ENCODE measurements at places on chromosomes 16 and 17.

GRCh38 chr16:20430948-20431347 is 20.4 kb upstream of the ACSM2A start:
- no peak for DNase-seq

DNA sequence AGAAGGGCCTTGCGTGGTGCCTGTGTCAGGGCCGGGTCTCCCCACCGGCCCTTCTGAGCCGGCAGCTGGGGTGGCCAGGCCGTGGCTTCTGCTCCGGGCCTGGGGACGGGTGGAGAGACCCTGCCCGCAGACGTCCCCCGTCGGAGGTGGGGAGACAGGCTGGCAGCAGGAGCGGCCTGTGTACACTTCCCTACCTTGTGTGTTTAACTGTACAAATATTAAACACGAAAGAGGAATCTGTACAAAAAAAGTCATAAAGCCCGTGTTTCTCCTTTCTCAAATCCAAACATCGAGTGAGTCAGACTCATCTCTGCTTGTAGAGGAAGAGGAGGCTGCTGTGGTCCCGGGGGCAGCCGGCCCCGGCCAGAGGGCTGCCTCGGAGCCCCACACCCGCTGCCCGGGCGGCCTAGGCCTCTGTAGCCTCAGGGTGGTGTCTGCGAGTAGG is 2.0 kb downstream of the CACNA1H start:
- DNase-seq: no peak

DNA sequence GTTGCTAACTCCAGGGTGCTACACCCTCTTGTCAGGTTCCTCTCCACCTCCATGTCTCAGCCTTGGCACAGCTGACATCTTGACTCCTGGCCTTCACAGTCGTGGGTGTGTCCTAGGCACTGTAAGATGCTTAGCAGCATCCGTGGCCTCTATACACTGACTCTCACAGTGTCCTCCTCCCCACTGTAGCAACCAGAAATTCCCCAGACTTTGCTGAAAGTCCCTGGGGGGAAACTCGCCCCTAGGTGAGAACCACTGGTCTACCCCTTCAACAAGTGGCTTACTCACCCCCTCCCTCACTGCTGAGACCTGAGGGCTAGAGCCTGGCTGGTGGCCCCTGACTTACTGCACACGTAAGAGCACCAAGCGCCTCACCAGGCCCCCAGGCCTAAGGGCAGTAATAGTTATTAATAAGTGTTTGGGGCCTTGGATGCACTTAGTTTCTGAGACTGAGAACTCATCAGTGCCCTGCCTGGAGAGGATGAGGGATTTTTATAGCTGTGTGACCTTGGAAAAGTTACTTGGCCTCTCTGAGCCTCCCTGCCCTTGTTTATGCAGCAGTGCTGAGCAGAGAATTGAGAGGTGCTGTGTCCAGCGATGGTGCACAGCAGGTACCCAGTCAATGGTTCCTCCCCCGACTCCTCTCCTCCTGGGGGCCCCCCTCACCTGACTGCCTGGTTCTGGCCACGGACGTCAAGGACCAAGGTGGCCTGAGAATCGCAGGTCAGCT is 67.1 kb downstream of the RMI2 start:
- no peak for DNase-seq

- DNase-seq: no peak
These were observed 23.1 kb downstream of the TNFRSF13B start for GRCh38 chr17:16948587-16949376.

- DNase-seq: no peak
These were observed 8.0 kb upstream of the TRAP1 start for GRCh38 chr16:3725276-3725675.

GRCh38 chr17:79087428-79088143 is 13.0 kb downstream of the ENGASE start:
- peak; percentile 57 for DNase-seq

GRCh38 chr17:20266806-20267458 is 200.4 kb downstream of the LGALS9B start:
- peak; percentile 82 for DNase-seq

- DNase-seq: no peak
These were observed 80.0 kb upstream of the NKD1 start for GRCh38 chr16:50467943-50468748.

- DNase-seq: no peak
These were observed 1.6 kb upstream of the TBKBP1 start for GRCh38 chr17:47692137-47692894.

DNA sequence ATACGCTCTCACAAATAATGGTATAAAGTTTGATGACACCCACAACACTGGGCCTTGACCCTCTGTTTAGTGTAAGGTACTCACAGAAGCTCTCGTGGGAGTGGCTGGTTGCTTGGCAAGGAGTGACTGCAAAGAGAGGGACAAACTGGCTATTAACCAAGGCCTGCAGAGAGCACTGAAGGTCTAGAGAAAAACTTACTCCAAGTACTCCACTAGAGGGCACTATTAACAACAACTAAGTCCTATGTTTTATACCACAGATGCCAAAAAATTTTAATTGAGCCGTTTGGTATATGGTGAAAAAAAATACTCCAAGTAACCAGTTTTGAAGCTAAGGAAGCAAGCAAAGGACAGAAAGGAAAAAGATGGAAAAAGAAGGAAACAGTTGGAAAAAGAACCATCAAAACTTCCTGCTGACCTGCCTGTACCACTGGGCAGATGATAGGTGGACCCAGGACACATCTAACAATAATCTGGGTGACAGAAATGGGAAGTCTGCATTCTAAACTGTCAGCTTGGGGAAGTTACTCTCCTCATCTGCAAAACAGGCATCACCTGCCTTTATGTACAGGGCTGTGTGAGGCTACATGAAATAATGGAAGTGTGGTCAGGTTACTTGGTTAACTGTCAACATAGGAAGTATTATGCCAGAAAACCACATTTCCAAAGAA is 23.2 kb downstream of the DYNC1LI2 start:
- DNase-seq: peak; percentile 58

GRCh38 chr16:49292413-49292812 is 10.8 kb upstream of the CBLN1 start:
- no peak for DNase-seq

DNA sequence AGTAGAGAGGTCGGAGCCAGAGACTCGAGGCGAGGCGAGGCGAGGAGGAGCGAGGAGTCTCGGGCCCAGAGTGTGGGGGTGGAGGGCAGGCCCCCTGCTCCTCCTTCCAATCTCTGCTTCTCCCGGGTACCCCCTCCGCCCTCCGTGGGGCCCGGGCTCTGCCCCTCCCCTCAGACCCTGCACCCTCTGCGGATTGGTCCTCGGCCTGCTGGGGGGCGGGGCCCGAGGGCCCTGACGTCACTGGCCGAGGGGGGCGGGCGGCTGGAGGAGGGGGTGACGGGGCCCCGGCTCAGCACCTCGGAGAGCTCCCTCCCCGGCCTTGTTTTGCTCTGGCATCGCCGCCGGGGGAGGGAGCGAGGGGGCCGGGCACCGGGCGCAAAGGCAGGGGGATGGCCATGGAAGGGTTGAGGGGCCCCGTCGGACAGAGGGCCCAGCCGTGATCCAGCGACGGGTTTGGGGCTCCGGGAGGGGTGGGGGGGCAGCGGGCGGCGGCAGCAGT is at the start of gene RUNDC3A:
Gene RUNDC3A (plus strand): TSS at position 282 of the 499 bp plus-strand sequence. CDS start 232 bp downstream, outside the sequence.
- peak; percentile 84 for DNase-seq

DNA sequence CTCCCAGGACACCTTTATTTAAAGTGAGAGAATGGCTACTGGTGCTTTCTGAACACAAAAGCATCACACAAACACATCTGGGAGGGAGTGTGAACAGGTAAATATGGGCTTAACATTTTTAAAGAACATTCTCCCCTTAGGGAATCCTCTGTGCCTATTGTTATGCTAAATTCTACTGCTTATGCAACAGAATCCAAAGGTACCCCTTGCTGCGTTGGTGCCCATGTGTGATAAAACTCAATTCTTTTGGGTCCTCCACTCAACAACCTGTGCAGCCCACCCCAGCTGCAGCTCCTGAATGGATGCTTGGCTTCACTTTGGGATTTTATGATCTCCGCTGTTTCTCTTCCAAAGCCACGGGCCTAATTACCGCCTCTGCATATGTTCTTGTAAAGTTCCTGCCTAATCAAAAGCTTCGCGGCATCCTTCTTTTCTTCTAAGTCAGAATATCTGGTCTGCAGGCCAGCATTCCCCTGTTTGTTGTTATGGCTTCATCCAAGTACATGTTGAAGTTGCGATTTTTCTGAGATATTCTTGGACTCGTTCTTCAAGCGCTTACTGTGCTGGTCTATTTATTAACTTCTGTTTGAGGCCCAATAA is 23.9 kb downstream of the RHBDL3 start:
- DNase-seq: no peak

GRCh38 chr16:55477736-55478135 is 1.3 kb upstream of the MMP2 start:
- no peak for DNase-seq

- peak; percentile 77 for DNase-seq
These were observed 58.2 kb upstream of the HAPSTR1 start for GRCh38 chr16:9033125-9033830.

DNA sequence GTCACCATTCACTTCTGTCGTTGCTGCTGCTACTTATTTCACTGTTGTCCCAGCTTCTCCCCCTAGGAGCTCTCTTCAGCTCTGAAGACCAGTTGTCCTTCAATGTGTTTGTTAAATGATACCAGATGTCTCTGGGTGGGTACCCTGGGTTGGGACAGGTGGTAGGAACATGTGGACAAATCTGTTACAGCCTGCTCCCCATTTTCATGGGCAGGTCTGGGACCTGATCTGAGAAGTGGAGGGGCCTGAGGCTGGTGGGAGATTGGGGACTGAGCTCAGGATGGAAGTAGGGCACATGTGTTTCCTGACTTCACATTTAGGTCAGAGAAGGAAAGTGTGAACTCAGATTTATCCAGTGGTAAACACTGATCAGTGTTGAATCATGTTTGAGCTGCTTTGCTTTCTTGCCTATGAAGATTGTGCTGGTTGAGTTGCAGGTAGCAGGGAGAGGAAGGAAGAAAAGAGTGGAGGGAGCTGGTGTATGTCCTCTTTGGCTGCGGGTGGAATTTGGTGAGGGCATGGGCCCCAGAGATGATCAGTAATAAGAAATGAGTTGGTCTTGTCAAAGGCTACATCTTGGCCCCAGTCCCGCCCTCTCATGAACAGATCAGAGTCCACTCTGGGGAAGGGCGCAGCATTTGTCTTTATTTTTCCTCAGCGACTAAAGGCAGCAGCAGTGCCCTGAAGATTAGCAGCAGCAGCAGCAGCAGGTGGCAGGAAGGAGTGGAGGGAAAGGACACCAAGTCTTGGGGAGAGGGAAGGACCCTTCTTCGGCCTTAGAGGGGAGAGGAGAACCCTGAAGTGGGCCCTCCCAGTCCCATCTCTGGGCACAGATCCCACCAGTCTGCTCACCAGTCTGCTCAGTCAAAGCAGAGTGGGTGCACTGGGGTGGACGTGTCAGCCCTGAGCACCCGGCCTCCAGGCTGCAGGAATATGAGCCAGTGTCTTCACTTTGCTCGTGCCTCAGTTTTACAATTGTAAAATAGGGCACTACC is 6.1 kb upstream of the EFTUD2 start:
- no peak for DNase-seq

- DNase-seq: peak; percentile 35
These were observed 186.2 kb upstream of the WSCD1 start for GRCh38 chr17:5883775-5884665.

DNA sequence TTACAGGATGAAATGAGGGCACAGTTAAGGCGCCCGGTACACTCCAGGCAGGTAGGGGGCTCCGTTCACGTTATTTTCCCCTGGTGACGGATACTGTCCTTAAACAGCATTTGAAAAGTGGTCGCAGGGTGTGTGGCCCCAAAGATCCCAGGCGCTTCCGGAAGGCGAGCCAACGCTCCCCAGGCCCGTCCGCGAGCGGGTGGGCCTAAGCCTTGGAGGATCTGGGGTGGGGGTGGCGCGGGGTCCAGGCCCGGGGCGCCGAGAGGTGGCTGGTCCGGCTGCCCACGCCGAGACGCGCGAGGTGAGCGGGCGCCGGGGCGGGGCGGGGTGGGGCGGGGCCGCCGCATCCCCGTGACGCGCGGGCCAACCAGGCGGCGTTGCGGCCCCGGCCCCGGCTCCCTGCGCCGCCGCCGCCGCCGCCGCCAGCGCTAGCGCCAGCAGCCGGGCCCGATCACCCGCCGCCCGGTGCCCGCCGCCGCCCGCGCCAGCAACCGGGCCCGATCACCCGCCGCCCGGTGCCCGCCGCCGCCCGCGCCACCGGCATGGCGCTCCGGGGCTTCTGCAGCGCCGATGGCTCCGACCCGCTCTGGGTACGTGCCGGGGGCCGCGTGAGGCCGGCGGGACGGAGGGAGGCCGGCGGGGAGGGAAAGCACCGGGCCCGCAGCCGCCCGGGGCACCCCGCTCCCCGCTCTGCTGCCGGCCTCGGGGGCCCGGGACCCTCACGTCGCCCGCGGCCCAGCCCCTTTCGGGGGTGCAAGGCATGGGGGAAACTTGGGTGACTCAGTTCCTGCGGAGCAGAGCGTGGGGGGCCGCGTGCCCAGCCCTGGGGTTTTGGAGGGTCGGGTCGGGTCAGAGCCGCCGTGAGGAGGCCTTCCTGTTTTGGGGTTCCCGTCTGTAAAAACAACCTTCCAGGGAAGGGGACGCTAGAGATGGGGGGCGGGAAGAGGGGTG is at the start of gene ABCC1:
Gene ABCC1 (plus strand): TSS at position 407 of the 951 bp plus-strand sequence. CDS start 136 bp downstream, at position 543.
- peak; percentile 59 for DNase-seq

GRCh38 chr16:56370185-56370874 is 55.0 kb downstream of the AMFR start:
- DNase-seq: no peak

DNA sequence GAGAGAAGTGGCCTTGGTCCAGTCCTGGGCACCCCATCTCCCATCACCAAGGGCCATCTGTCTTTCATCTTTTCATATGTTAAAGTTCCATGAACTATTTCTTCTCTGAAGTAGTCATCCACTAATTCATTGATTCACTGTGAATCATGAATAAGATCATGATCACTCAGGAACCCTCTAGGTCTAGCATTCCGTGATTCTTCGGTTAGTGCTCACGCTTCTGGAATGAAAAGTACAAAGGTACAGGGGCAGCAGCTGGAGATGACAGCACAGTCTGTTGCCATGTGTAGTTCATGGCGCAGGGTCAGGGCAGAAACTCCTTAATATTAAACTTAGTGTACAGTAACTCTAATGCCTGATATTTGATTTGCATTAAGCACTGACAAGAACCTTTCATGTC is 127.1 kb downstream of the CDH13 start:
- peak; percentile 58 for DNase-seq

GRCh38 chr17:47305302-47305923 is 18.3 kb upstream of the EFCAB13 start:
- DNase-seq: peak; percentile 40

DNA sequence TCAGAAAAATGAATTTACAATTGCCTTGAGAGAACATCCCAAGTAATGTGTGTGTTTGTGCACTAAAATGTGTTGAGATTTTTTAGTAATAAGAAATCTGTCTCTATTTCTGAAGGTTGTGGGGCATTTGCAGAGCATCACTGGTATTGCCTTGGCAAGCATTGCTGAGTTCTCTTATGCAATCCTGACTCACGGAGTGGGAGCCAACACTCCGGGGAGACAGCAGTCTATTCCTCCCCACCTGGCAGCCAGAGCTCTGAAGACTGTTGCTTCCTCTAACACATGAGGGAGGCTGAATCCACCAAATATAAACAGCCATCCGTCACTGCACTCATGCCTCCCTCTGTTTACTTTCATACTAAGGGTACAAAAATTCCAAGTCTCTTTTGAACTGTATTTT is 10.6 kb downstream of the CNTD1 start:
- DNase-seq: peak; percentile 83

GRCh38 chr17:1325766-1326165 is 46.3 kb downstream of the TRARG1 start:
- no peak for DNase-seq

Data from epithelial cell of esophagus (primary cell).